ENCODE measurements at places on chromosomes 1 and 21.

GRCh38 chr1:109198043-109198695 lies 15.5 kb upstream of the SARS1 start:
- DNase-seq = no peak

GRCh38 chr1:68107771-68108170 lies 57.3 kb upstream of the DIRAS3 start:
- DNase-seq = no peak

GRCh38 chr1:225848030-225848955 lies 33.9 kb downstream of the TMEM63A start:
- DNase-seq = no peak

DNA sequence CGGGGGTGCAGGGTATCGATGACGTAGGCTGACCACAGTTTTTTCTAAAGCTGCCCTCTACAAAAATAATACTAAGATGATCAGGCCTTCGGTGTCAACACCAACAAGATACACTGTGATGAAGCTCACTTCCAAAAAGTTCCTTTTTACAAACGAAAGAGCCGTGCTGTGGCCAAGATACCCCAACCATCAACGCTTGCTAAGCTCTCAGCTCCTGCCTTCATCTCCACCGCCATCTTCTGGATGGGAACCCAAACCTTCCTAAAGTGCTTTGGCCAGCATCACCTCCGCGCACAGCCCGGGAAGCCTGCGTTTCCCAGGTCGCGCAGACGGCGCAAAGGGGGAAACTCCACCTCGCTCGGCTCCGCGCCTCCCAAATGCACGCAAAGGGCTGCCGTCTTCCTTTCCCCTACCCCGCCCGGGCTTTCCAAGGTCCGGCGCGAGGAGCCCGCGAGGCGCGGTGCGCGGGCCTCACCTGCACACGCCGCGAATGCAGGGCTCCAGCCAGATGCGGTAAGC lies 541 bp downstream of the USP48 start:
- DNase-seq = peak; percentile 18

GRCh38 chr1:40965531-40965930 lies 14.0 kb upstream of the CTPS1 start:
- no peak for DNase-seq

GRCh38 chr1:11790880-11791715 lies 14.7 kb downstream of the MTHFR start:
- DNase-seq = no peak

GRCh38 chr21:32597205-32597604 lies 11.9 kb upstream of the TCP10L start:
- no peak for DNase-seq

DNA sequence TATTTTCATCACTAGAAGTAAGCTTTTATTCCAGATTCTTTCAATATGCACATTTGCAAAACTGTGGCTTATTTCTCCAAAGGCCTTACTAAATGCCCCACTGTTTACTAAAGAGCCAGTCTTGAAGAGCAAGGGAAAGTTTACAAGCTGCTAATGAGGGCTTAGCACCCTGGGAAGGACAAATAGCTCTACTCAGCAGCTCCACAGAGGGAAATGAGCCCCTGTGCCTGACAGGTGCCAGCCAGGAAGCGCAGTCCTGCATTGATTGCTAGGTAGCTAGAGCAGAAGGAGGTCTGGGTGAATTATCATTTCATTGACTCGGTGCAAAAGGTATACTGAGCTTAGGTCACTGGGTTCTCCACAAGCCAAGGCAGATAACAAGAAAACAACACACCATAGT lies 307.0 kb downstream of the SETD4 start:
- DNase-seq = no peak

DNA sequence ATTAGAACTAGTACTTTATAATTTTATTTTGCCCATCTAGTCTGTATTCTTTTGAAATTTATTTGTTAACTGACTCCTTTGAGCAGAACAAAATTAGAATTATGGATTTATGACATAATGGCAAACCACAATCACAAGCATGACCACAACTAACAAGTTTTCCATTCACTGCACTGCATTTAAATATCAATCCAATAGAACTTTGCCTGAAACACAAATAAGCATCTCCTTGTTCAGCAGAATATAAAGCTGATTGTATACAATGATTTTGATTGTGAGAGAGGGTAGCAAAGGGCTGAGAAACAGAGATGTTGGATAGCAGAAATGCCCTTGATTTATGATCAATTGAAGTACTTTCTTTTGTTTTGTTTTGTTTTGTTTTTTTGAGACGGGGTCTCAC lies 495.5 kb upstream of the RGS18 start:
- no peak for DNase-seq

DNA sequence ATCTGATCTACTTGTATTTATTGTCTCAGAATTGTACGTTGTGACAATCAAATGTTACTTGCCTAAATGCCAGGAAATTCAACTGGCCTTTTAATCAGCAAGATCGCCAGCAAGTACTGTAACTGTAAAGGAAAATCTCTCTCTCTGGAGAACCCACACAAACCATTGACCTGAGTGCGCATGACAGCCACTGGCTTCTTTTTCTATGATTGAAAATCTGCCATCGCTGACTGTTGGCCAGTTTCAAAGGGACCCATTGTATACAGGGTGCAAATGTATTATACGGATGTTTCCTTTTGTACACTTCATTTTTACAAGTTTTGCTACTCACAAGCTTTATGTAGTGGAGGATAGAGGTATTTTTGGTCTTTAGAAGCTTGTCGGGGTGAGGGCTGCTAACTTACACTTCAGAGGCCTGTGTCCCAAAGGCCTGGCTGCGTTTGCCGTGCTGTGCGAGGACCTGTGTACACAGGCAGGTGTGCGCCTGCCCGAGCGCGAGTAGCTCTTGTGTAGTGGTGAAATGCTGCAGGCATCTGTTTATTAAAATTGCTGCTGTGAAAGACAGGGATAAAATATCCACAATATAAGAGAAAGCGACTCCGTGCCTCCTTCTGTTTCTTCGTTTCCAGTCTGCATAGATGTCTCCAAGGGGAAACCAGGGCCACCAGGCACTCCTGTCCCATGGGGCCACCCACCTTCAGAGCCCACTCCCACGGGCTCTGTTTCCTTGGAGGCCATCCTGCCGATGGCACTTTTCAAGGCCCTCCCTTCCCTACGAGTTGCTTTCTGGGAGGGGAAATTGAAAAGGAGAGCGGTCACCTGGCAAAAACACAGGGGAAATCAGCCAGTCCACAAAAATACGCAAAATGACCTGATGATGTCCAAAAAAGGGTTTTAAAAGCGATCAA lies 25.3 kb upstream of the TRAPPC10 start:
- no peak for DNase-seq

GRCh38 chr1:4986306-4986705 lies 331.9 kb downstream of the AJAP1 start:
- DNase-seq = no peak

DNA sequence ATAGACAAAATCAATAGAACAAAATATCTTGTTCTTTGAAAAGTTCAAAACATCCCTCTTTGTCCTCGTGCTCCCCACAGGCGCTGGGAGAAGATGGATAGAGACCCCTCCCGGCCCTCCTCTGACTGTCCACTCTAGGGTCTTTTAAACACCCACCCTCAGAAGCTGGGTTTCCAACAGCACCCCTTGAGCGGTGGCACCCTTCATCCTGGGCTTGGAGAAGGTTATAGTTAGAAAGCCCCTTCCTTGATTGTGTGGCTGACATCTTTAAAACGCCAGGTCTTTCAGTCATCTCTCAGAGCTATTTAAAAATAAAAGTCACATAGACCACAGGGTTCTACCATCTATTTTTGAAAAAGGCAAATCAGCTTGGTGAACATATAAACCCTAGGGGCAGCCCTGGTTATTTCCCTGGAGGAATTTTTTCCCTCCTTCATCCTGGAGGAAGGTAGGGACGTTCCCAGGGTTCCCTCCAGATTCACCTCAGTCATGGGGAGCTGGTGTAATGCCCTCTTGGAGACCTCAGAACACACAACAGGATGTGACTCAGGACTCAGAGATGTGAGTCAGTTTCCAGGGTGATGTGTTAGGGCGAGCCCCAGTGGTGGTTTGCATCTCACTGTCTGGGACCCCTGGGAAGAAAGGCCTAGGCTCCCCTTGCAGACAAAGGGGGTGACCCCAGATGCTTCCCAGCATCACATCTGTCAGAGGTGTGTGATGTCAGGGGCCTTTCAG lies 138.5 kb downstream of the CLIC6 start:
- no peak for DNase-seq

GRCh38 chr1:108854221-108855019 lies 2.5 kb downstream of the AKNAD1 start:
- no peak for DNase-seq

DNA sequence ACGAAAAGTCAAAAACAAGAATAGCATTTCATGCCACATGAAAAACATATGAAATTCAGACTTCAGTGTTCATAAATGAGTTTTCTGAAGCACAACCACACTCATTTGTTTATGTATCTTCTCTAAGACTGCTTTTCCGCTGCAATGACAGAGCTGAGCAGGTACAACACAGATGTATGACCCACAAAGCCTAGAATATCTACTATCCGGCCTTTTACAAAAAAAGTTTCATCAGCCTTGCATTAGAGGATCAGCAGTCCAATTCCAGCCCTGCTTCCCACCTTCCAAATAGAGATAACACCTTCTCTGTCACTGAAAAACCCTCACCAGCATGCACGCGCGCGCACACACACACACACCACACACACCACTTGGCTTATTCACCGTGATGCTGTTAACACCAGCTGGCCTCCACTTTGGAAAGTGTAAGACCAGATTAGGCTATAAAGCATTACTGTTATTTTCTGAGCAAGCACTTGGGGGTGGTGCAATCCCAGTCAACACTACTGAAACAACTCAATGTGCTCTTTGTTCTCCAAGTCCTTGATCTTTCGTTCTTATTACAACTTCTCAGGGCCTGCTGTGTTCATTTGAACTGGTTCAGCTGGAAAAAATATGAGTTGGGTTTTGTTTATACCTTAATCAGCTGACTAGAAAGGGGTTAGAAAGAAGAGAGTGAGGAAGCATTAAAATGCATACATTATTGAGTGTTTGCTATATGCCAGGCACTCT lies 90.0 kb downstream of the GLUL start:
- peak; percentile 39 for DNase-seq

DNA sequence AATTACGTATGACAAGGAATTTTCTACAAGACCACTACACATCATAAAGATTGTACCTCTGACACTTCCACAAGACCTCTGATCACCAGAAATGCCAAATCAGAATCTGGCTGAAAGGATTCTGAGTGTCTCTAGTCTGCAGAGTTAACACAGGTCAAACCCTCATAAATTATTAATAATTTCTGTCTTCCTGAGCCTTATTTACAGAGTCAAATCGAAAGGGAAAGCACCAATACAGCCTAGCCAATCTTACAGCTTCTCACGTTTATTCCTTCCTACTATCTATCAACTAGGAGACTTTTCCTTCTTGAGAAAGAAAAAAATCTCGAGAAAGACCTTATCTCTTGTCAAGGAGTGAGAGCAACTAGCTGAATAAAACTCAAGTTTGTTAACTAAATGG lies 2151.6 kb downstream of the MRPL39 start:
- no peak for DNase-seq

DNA sequence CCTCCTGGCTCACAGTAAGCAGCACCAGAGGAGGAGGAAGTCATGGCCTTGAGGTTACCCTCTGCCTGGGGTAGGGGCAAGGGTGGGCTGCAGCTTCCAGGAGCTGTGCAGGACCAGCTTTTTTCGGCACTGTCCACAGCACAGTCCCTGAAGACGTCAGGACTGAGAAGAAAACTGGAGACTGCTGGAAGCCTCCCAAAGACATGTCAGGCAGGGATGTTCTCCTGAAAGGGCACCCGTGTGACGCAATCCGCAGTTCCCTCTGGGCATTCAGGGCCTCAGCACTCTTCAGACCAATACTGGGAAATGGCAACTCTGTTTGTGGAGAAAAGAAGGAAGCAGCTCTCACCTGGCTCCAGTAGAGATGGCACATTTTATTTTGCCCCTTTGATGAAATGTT lies 64.8 kb upstream of the TENT5C start:
- no peak for DNase-seq

DNA sequence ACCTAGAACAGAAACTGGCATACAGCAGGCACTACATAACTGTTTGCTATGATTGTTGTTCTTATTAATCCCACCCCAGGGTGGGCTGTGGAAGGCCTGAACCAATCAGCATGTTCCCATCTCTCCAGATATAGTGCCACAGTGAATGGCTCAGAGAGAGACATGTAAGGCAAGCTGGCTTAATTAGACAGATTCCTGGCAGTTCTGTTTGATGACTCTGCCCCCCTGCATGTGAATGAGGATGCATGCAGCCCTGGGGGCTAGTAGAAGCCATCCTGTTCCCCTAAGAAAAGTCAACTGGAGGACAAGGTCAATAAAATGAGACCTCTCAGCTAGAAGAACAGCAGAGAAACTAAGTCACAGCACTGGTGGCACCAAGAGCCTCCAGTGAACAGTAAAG lies 130.3 kb downstream of the GLIS1 start:
- no peak for DNase-seq

DNA sequence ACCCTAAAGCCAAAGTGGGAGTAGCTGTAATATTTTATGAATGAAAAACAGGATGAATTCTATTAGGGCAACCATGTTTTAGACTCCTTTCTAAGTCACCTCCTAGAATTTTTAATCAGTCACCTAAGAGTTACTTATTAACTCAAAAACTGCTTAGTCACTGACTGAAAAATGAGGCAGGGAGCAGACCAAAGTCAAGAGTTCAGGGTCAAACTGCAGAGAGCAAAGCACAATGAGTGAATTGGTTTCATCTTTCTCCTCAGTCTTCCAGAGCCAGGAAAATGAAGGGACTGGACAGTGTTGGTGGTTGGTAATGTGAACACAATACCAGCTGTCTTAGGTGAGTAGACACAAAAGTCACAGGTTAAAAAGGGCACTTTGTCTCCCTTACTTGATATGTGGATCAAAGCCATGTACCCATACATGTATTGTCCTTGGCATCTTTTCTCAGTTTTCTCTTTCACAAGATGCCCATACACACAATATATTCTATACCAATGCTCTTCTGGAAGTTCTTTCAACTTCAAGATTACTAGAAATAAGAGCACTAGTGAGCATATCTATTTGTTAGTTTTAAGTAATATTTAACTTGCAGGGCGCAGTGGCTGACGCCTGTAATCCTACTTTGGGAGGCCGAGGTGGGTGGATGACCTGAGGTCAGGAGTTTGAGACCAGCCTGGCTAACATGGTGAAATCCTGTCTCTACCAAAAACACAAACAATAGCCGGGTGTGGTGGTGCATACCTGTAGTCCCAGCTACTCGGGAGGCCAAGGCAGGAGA lies 42.2 kb downstream of the ATP1B1 start:
- DNase-seq = peak; percentile 51

DNA sequence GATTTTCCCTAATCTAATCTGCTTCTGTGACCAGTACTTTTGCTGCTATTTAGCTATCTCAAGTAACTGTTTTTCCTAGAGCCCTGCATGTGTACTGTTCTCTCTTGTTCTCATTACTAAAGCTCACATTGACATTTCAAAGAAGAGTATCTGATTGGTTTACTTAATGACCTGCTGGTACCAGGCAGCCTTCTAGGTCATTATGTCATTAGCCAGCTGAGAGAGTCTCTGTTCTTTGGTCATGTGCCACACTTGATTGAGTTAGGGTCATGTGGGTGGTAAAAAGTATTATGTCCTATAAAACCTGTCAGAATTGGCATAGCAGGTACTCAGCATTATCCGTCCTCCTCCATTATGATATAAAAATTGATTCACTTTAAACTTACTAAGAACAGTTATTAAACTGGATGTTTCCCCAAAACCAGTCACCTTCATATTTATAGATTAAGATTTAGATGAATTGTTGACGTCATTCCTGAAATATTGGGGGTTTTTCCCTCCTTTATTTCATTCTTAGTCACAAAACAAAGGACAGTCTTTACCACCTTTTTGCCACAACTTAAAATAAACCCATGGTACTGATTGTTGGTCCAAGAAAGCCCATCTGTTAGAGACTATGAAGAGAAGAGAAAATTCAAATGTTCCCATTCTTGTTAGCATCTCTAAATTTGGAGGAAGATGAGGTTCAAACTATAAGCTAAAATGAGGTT lies 22.2 kb downstream of the FNDC5 start:
- no peak for DNase-seq

Data from HuH-7 (cell line).